ENCODE measurements at places on chromosomes 12 and 14. TPM values are rescaled to one million over a fixed set of nuclear protein-coding genes. Genes with fewer than 3 reads are reported as not detected.

DNA sequence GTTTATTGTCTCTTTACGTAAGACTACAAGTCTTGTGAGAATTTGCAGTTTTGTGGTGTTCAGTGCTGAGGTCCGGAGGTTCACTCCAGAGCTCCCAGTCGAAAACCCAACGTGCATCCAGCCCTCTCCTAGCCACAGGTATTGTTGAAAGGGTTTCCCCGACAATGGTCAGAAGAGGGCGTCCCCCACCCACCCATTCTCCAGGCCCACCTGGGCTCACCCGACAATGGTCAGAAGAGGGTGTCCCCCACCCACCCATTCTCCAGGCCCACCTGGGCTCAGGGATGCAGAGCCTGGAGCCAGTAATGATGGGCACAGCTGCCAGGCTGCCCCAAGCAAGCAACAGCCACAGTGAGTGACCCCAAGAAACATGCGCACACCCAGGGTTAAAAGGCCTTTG lies 126.8 kb upstream of the EVL start:
- no peak for DNase-seq

GRCh38 chr14:59377491-59377890 lies 87.7 kb downstream of the GPR135 start:
- DNase-seq: no peak

The FAM186B gene
- total RNA-seq: 0.30 TPM

The INSM2 gene
- total RNA-seq: 0.10 TPM

DNA sequence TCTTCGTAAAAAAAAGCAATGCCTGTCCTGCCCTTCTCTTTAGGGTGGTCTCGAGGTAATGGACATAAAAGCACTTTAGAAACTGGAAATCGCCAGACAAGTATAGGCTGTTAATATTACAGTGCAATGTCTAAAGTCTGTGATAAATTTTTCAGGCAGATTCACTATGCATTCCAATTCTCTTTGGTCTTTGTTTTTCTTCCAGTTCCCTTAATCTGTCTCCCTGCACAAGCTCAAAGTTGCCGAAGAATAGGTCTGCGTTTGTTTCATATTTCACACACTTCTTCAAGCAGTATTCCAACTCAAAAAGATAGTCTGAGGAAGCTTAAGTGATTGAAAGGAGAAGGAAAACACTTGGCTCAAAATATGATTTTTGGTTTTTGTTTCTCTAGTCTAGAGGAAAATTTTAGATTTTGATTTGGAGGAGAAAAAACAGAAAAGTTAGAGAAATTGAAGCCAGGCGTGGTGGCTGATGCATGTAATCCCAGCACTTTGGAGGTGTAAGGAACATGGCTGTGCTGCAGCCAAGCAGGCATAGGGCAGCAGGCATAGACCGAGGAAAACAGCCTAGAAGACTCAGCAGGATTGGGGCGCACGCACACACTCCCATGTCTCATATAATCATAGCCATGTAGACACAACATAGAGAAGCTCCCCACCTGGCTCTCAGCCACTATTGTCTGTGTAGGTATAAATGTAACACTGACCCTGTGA lies 96.2 kb upstream of the TMPO start:
- DNase-seq: no peak

DNA sequence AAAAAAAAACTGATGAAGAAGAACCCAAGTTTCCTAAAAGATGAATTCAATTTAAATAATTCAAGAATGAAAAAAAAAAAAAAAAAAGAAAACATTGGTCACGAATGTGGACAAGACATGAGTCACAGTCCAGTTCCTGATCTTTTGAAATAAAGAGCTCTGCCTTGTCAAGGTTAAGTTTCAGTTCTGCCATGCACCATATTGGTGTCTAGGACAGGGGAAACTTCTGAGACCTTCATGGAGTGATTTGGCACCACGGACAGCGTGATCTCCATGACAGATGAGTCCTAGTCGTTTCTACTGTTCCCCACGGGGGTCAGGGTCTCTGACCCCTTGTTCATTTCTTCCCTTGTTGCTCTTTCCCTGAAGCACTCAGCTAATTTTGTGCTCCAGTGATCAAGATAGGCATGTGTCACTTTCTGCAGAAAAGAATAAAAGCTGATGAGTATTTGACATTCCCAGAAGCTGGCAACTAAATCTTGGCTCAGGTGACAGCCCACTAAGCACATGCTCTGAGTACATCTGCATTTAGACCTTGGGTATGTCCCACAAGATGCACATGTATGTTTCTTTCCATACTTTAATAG lies 1159.7 kb downstream of the BCL11B start:
- DNase-seq: peak; percentile 6

- no peak for DNase-seq
Observed at GRCh38 chr14:74918380-74918779, 4.7 kb downstream of the RPS6KL1 start.

- no peak for DNase-seq
Observed at GRCh38 chr12:18851271-18851670, 113.4 kb downstream of the CAPZA3 start.

- DNase-seq: peak; percentile 91
Observed at GRCh38 chr12:55926738-55927587, 731 bp downstream of the PYM1 start.

DNA sequence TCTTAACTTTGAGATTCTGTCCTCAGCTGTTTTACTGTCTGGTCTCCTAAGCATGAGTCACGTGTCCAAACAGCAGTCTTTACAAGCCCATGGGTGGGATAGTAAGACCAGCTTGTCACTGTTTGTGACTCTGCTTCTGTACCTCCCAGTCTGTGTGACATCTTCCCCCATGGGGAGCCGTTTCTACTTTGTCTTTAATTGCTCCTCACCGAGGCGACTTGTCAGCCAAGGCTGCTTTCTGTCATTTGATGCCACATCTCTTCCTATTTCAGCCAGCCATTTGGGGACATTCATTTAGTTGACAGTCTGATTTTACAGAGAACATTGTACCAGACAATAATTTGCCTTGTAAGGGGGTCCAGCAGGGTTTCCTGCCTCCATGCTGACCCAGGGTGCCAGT lies 534.8 kb downstream of the NRXN3 start:
- no peak for DNase-seq

The RAD51AP1 gene
- total RNA-seq: 7.1 TPM

GRCh38 chr12:20024194-20024593 lies 344.1 kb upstream of the PDE3A start:
- DNase-seq: no peak

The ATF7 gene
- 40.8 TPM for total RNA-seq

- peak; percentile 44 for DNase-seq
Observed at GRCh38 chr12:51270067-51270950, at the start of gene SMAGP. Gene SMAGP (minus strand): TSS chr12:51270415. CDS start chr12:51269278, 1,137 bp downstream.

DNA sequence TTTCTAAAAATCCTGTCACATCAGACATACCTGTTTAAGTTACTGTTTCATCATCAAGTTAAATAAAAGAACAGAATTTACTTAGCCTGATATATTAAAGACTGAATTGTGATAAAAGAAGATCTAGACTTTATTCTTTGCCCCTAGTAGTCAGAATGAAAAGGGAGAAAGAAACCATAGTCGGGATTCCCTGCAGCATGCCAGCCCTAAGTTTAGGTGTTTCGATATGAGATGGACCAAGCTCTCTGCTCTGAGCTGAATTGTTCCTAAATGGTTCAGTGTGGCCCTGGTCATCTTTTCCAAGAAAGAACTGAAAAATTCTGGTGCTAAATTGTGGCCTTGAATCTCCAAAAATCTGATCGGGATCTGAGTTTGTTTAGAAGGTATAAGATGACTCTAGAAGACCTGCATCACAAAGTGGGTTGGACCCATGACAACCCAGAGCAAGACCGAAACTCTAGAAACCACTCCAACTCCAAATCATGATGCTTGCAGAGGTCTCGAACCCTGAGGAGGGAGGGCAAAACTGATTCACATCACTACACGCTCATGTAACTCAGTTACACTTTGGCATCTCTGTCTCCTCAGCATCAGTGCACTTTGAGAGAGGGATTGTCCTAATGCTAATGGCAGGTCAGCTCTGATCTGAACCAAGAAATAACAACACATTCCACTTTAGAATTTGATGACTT lies 15.7 kb downstream of the PTGER2 start:
- no peak for DNase-seq

GRCh38 chr12:2347844-2348481 lies 295.2 kb downstream of the CACNA1C start:
- DNase-seq: no peak

GRCh38 chr12:4353785-4354208 lies 25.7 kb downstream of the FGF23 start:
- peak; percentile 16 for DNase-seq

DNA sequence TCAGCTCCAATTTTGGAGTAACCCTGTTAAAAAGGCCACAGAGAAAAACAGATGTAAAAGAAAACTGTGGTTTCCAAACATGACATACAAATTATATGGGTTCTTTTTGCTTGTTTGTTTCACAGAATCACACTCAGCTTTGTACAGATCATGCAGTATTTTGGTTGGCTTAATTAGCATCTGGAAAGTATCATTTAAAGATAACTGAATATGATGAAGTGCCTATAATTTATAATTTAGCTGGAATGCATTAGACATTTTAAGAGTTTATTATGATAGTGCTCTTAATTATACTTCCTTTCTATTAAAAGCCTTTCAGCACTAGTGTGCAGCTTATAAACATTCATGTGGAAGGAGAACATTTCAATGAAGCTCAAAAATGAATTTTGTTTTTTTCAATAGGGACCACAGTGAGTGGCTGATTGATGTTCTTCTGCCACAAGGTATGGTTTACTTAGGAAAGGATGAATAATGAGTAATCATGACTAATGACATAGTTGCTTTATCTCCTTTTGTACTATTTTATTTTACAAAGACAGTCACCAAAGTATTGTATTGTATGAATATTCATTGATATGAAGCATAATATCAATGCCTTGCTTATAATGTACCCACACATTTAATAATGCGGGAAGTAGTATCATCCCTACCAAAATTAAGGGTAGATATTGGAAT lies 98.3 kb downstream of the UNC79 start:
- DNase-seq: no peak

The LRRK2 gene
- 4.5 TPM for total RNA-seq

The IQSEC3 gene
- not detected for total RNA-seq

DNA sequence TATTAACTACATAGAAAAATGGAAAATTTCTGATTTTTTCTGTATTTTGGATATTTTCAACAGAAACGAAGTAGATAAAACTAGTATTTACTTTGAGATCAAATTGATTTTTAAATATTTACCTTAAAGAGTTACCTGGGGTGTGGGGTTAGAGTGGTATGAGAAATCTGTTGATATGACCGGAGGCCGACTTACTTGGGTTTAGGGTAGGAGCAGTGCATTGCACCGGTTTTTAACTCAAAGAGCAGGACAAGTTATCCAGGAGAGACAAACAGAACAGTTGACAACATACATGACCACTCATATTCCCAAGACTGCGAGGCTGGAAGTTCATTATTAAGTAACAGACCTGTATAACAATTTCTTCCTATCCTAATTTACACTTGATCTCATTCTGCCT lies 31.4 kb downstream of the TPH2 start:
- DNase-seq: no peak

- no peak for DNase-seq
Observed at GRCh38 chr12:4535092-4535491, 3.6 kb upstream of the RAD51AP1 start.

The ARHGAP9 gene
- 0.69 TPM for total RNA-seq

The PRR4 gene
- total RNA-seq: 7.7 TPM

GRCh38 chr14:38285962-38286361 lies 30.1 kb upstream of the CLEC14A start:
- no peak for DNase-seq

All from MCF 10A (cell line).